ENCODE measurements at places on chromosomes 5 and 9.
A peak's percentile ranks its signal among the peaks of the same experiment; 100 is the strongest.

- peak; percentile 23 for DNase-seq
Measured at GRCh38 chr9:34684145-34684544, 6.9 kb downstream of the CCL19 start.

DNA sequence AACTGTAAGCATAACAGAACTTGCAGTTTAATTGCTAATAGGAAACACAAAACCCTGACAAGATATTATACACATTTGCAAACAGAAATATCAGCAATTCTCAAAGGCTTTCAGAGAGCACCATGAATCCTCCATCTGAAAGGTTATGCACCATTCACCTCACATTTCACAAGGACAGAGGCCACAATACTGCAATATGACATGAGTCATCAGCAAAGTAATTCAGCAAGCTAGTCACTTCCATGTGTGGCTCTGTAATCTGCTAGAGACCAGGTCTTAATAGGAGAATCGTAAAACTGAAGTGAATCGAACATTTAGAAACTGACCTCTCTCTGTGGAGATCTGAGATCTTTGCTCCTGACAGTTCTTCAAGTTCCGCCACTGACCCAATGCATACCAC is 28.3 kb downstream of the IARS1 start:
- DNase-seq: no peak

- DNase-seq: no peak
Measured at GRCh38 chr5:136114414-136115125, 18.1 kb upstream of the SMAD5 start.

GRCh38 chr9:17387565-17387964 is 191.3 kb upstream of the SH3GL2 start:
- no peak for DNase-seq

DNA sequence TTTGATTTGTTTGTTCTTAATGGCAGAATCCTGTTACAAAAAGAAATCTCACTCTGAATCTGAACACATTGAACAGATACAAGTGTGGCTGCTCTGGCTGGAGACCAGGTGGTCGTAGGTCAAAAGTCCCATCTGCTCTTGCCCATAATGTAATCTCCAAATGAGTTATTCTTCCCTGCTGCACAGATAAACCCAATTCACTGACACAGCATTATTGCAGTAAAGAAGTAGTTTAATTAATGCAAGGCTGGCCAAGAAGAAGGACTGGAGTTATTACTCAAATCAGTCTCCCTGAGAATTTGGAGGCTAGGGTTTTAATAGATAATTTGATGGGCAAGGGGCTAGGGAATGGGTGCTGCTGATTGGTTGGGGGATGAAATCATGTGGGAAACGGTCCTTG is 52.6 kb downstream of the PUM3 start:
- no peak for DNase-seq

DNA sequence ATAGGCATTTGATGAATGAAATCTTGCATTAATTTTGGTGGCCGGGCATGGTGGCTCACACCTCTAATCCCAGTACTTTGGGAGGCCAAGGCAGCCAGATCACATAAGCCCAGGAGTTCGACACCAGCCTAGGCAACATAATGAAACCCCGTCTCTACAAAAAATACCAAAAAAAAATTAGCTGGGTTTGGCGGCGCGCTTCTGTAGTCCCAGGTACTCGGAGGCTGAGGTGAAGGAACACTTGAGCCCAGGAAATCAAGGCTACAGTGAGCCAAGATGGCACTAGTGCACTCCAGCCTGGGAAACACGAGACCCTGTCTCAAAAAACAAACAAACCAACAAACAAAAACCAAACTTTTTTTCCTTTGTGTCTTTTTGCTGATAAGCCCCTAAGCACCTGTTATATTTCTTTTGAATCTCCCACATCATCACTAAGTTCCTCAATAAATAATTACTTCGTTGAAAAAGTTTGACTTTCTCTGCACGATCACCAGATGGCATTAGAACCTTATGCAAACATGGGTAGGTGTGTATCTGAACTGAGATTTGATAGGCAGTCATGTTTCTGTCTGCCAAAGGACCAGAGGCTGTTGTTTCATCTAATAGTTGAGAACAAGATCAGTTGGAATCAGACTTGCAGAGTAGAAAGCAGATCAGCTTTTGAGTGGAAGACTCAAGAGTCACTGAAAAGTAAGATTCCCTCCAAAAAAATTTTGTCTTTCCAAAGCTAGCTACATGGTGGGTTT is 5.5 kb upstream of the MATR3 start:
- DNase-seq: no peak

GRCh38 chr5:137142764-137143605 is 356.1 kb downstream of the SPOCK1 start:
- DNase-seq: no peak
